ENCODE measurements at places on chromosomes 6 and 20.

DNA sequence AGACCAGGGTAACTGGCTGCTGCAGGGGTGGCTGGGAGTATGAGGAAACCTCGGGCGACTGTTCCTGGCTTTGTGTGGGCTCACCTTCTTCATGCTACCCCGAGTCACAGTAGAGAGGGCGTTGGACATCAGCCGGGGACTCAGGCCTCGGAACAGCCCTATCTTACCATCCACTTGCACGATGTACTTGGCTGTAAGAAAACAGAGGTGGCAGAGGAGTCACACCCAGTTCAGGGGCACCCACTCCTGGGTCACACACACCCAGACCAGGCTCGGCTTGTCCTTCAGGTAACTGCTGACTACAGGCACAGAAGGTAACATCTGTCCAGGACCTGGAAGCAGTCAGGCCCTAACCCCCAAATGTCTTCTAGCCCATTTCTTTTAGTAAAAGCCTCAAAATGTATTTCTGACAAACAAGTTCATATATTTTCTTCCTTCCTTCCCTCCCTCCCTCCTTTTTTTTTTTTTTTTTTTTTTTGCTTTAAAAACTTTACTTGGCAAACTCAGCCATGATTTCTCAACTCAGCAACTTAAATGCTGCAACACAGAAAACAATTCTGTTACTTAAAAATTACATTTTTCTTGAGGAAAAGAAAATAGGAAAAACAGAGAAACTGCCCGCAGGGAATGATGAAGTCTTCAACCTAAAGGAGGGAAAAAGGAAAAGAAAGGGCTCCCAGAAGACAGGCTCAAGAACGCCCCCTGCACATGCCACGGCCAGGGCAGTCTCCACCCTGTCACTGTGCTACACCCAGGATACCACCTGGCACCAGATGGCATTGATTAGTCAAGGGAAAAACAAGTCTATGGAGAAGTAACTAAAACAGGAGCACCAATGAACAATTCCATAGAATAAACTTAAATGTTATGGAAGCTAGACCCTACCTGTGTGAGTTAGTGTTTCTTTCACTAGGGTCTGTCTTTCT, 7.3 kb downstream of the MTCH1 start:
- no peak for DNase-seq

GRCh38 chr6:10369896-10370295, 45.0 kb downstream of the TFAP2A start:
- DNase-seq, result no peak

DNA sequence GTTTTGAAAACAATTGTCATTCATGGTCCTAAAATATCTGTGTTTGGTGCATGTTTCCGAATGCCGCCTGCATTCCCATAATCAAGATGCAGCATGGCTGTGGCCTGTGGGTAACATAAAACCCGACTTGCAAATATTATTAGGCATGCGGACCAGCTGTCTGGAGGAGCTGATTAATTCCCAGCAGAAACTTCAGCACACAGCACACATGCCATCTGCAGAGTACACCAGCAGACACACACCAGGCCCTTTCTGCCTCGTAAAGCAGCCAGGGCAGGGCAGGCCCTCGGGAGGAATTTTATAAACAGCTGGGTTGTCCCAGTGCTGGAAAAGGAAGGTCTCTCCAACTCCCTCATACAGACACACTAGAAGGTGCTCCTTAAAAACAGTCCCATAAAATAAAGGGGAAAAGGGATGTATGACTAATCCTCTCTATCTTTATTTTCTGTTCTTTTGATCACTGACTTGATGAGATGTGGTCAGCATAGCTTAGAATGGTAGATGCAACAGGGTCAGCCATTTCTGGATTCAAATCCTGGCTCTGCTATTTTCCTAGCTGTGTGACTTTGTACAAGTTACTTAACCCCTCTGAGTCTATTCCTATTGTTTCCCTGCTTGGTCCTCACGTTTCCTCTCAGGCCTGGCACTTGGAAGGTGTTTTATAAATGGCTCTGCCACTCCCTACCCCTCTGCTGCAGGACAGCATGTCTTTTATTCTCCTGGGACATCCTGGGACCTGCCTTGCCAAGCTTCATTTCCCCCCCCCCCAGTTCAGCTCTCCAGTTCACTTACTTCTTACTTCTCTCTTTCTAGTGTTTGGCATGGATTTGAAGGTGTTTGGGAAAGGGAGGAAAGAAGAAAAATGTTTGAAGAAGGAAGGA, 85.9 kb upstream of the TRAF3IP2 start:
- no peak for DNase-seq

DNA sequence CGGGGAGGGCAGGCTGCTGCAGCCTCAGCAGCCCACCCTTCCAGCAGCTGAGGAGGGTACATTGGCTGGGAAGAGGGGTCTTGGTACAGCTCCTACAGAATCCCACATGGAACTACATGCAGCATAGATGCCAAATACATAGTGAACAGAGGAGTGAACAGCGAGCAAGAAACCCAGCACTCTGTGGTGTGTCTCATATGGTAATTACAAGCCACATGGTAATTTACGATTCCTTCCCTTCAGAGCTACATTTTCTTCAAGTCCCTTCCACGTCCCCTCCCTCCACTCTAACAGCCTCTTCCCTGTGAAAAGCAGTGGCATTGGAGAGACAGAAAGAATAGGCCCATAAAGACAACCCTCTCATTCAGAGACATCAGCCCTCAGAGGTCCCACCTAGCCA, 167.7 kb downstream of the SYNDIG1 start:
- no peak for DNase-seq

GRCh38 chr6:32623693-32624092, 13.5 kb upstream of the HLA-DQA1 start:
- DNase-seq, result no peak

DNA sequence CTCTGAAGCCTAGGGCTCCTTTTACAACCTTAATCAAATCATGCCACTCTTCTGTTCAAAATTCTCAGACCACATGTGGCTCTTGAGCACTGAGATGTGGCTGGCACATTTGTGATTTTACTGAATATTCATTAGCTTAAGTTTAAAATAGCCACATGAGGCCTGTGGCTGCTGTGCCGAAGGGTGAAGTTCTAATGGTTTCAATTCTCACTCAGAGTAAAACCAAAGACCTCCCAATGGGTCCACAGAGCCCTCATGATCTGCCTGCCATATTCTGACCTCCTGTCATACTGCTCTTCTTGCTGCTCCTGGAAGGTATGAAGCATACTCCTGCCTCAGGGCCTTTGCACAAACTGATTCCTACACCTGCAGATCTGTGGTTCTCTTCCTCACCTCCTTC, 7.8 kb upstream of the CST3 start:
- DNase-seq, result no peak

GRCh38 chr20:1995531-1996310, 1.9 kb upstream of the PDYN start:
- no peak for DNase-seq

- no peak for DNase-seq
Measured at GRCh38 chr20:10075606-10076005, 40.8 kb downstream of the ANKEF1 start.

DNA sequence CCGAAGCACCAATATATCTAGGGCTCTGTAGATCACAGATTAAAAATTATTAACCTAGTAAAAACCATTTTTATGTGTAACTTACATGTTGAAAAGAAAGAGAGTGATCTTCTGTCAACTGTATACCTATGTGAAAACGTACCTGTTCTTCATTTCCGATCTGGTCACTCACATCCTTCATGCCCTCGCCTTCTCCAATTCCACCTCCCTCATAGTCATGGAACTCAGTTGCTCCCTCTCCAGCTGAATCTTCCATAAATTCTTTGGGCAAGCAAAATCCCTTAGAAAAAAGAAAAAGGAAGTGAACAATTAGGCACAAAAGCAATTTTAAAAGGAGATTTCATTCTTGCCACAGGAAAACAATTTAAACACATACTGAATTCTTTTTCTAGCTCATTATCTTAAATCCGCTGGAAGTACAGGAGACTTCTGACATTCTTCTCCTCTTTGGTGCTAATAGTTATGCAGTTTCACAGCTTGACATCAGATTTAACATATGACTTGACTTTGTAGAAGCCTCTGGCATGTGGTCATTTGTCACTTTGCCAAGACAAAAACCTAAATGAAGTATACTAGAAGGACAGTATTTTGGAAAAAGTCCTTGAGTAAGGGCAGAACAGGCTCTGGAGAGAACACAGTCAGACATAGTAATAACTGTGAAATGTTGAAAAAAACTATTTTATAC, 29.5 kb upstream of the LYRM2 start:
- no peak for DNase-seq

DNA sequence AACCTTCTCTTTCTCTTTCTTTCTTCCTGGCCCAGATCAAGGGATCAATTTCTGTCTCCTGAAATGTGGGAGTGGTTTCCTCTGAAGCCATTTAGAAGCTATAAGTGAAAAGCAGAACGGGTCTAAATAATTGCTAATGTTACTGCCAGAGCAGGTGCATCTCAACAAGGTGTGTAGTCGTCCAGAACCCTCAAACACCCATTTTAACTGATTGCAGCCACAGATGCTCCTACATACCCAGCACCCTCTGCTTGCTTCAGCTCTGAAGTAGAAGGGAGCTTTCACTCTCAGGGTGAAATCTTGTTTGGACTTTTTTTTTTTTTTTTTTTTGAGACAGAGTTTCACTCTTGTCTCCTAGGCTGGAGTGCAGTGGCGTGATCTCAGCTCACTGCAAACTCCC, 592.1 kb upstream of the ARID1B start:
- no peak for DNase-seq

- DNase-seq, result no peak
Measured at GRCh38 chr6:110859335-110859792, 15.2 kb upstream of the AMD1 start.

DNA sequence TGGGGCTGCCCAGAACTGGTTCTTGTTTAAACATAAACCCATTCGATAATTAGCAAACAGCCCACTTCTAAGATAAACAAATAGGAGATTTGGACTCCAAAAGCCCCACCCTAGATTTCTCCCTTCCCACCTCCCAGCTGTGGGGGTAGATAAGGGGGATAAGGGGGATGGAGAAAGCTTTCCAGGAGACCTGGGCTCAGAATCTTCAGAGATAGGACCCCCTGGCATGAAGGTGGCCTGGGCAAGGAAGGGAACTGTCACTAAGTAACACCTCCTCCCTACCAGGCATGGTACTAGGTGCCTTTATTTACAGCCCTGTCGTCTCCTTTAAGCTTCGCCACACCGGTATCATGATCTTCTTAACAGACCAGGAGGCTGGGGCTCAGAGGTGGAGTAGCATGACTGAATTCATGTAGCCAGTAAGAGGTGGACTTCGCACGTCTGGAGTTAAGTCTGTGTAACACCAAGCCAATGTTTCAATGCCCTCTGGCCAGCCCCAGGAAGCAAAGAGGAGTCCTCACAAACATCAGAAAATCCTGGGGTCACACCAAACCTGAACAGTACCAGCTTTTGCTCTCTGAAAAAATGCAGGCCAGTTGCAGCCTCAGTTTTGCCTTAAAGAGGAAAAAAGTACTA, 4.6 kb downstream of the SDC4 start:
- DNase-seq, result no peak

GRCh38 chr20:24917797-24918578, 31.1 kb upstream of the CST7 start:
- peak; percentile 66 for DNase-seq

GRCh38 chr6:90086517-90086916, 192.2 kb downstream of the GJA10 start:
- DNase-seq, result no peak

- no peak for DNase-seq
Measured at GRCh38 chr6:164296411-164296810, 881.9 kb downstream of the QKI start.

GRCh38 chr20:38926934-38927616, 858 bp downstream of the FAM83D start:
- no peak for DNase-seq

DNA sequence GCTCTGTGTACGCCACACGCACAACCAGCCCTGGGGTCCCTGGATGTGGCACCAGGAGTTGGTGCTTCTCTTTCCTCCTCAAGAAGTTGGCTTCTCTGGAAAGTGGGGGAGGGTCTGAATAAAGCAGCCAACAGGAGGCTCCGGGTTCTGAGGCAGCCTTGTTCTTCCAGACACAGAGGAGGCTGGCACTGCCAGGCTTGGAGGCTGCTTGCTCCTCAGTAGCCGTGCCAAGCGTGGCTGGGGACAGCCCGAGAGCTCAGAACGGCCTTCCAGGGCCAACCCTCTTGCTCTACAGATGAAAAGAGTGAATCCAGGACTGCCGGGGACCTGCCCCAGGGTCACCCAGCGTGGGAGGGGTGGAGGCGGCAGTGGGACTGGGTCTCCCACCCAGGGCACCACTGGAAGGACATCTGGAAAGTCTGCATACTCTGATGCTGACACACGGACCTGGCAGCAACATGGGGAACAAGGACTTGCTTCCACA, 70.4 kb downstream of the SLC22A23 start:
- no peak for DNase-seq

- no peak for DNase-seq
Measured at GRCh38 chr6:28277746-28278145, 3.6 kb upstream of the PGBD1 start.

GRCh38 chr6:17120019-17120418, 18.2 kb downstream of the STMND1 start:
- no peak for DNase-seq

DNA sequence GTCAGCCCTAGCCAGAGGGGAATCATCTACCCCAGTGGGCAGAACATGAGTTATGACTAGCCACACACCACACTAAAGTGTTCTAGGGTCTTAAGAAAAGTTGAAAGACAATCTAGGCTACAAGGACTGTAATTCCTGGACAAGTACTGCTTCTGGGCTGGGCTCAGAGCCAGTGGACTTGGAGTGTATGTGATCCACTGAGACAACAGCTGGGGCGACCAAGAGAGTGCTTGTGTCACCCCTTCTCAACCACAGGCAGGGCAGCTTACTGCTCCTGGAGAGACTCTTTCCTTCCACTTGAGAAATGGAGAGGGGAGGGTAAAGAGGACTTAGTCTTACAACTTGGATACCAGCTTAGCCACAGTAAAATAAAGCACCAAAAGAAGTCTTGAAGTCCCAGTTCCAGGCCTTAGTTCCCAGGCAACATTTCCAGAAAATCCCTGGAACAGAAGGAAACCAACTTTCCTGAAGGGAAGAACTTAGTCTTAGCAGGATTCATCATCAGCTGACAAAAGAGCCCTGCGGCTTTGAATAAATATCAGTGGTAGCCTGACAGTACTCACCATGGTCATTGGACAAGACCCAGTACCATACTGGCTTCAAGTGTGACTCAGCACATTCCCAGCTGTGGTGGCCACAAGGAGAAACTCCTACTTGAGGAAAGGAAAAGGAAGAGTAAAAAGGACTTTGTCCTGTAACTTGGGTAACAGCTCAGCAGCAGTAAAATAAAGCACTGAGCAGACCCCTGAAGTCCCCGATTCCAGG, 355.1 kb upstream of the ADGRB3 start:
- DNase-seq, result no peak

- no peak for DNase-seq
Measured at GRCh38 chr20:12555369-12555768, 453.4 kb upstream of the SPTLC3 start.

DNA sequence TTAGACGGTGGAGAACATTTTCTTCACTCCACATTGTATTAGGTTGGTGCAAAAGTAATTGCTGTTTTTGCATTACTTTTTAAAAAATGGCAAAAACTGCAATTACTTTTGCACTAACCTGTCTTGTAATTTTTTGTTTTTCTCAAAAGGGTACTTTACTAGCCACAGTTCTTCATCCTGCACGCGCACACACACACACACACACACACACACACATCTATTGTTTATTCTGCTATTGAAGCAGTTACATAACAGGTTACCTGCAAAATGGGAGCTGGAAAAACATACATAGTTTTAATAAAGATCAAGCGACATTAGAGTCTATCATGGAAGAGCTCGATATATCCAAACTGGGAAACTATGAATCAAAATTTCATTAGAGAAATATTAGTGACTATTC, 235.2 kb downstream of the SIM1 start:
- DNase-seq, result no peak

GRCh38 chr6:95687839-95688238, 110.5 kb downstream of the MANEA start:
- no peak for DNase-seq

- no peak for DNase-seq
Measured at GRCh38 chr20:9227896-9228615, 159.2 kb downstream of the PLCB4 start.

Measured in tibial nerve (tissue), 4 donors.